ENCODE measurements at places on chromosomes 12 and 14.

GRCh38 chr12:9910716-9911421 is 21.3 kb downstream of the CLEC2A start:
- DNase-seq: no peak

DNA sequence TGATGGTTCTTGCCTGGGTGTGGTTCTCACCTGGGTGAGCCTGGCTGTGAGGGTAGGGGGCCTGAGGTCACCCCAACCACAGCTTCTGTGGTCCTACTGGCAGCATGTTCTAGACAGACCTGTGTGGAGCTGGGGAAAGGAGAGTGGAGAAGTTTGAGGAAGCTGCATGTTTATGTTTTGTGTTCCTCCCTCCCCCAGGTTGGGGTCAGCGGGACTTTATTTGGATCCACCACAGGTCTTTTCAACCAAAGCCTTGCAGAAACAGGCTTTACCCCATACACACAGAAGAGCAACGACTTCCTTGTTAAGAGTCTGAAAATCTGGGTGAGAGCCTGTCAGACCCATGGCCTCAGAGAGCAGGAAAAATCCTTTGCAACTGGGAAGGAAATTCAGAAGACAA is 5.6 kb downstream of the CD9 start:
- no peak for DNase-seq

GRCh38 chr12:51378749-51379148 is 12.5 kb downstream of the GALNT6 start:
- DNase-seq: no peak

- no peak for DNase-seq
Measured at GRCh38 chr12:93832131-93832530, 155.0 kb downstream of the CRADD start.

GRCh38 chr12:42541965-42542364 is 47.6 kb downstream of the PRICKLE1 start:
- DNase-seq: no peak

GRCh38 chr12:26416550-26416949 is 221.2 kb downstream of the SSPN start:
- DNase-seq: no peak

DNA sequence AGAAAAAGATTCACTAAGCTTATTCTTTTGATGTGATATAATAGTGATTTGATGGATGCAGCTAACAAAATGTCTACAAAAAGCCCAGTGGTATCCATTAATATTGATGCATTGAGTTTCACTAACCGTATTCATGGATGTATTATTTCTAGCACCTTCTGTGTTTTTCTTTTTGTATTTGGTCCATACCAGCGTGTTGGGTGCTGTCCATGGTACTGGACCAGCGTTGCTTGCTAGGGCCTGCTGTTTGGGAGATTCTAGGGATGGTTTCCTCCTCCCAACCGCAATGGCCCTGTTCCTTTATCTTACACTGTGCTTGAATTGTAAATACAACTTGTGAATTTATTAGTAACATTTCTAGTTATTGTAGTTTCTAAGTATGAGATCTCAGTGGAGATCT is 31.7 kb downstream of the ANO4 start:
- no peak for DNase-seq

GRCh38 chr14:37138898-37139297 is 33.5 kb downstream of the SLC25A21 start:
- DNase-seq: no peak

DNA sequence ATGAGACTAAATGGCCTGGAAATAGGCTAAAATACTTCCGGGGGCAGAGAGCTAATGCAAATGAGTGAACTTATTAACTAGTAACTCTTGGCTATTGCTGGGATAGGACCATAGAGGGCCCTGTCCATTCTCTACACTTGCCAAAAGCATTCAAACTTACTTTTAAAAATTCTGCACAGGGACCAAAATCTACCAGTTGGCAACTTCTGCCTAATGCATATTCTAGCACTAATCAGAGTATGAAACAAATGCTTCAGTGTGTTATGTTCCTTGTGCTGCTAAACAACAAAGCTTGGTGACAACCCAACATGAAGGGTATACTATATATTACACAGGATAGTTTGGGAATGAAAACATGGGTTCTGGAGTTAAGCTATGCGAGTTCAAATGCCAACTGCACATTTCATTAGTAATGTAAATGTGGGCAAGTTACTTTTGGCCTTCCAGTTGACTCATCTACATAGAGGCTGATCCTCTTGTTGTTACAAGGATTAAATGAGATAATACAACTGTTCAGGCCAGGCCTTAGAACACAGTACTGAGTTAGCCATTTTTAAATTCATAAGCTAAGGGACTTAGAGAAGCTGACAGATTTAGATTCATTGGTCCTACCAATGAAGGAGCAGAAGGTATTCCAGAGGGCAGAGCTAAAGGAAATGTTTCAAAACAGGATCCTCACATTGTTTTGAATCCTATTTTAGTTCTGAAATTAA is 32.4 kb downstream of the HIGD1C start:
- no peak for DNase-seq

DNA sequence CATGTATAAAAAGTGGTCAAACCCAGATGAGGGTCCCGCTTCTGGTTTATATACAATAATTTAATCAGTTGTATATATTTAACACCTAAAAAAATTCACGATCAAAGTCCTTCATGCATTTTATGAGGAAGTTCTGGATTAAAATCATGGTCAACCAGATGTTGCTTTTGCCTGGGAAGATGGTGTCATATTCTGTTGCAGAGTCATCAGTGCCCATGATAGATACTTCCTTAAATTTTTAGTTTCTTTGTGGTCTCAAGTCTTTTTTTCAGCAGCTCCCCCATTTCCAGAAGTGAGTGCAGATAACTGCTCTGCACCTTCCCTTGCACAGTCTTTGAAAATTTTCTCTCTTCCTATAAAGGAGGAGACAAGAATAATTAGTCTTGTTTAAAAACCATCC is 16.1 kb downstream of the ERP29 start:
- no peak for DNase-seq

DNA sequence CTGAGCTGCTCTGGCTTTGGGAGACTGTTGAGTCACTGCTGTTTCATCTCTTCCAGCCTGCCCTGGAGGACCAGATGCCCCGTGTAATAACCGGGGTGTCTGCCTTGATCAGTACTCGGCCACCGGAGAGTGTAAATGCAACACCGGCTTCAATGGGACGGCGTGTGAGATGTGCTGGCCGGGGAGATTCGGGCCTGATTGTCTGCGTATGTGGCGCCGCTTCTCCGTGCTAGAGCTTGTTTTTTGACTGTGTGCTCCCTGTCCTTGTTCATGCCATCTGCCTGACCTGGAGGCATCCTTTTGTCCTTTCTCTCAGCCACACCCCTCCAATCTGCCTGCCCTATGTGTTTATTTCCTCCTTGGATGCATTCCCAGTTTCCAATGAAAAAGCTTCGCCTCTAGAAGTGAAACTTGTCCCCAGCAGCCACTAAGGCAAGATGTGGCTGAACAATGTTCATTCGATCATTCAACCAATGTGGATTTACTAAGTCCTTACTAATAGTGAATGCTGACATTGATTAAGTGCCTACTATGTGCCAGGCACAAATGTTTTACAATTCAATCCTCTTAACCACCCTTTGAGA is 98.6 kb downstream of the NT5DC3 start:
- no peak for DNase-seq
